ENCODE measurements at places on chromosomes 1 and 21.

DNA sequence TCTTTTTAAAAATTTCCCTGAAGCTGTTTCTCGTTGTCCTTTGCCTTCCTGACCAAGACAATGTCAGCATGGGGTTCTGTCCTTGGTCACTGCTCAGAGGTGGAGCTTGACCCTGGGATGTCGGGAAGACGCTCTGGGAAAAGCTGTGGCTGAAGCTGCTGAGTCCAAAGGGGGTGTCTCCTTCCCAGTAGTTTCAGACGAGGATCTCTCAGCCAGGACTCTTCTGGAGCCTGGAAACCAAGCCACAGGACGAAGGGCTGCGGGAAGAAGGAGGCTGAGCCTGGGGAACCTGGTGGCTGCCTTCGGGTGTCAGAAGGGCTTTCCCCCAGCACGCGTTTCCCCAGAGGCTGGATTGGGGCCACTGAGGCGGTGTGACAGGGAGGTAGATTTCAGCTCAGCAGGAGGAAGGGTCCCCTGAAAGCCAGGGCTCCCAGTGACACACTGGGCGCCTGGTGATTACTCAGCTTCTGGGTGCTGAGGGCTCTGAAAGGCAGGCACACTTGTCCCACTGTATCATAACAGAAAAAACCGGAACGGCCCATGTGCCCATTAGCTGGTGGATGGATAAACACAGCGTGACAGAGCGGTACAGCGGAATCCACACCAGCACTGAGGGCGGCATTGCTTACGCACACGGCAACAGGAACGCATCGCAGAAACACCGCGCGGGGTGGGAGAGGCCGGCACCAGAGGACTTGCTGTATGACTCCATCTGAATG, 5.0 kb upstream of the KRTAP12-1 start:
- DNase-seq: no peak

DNA sequence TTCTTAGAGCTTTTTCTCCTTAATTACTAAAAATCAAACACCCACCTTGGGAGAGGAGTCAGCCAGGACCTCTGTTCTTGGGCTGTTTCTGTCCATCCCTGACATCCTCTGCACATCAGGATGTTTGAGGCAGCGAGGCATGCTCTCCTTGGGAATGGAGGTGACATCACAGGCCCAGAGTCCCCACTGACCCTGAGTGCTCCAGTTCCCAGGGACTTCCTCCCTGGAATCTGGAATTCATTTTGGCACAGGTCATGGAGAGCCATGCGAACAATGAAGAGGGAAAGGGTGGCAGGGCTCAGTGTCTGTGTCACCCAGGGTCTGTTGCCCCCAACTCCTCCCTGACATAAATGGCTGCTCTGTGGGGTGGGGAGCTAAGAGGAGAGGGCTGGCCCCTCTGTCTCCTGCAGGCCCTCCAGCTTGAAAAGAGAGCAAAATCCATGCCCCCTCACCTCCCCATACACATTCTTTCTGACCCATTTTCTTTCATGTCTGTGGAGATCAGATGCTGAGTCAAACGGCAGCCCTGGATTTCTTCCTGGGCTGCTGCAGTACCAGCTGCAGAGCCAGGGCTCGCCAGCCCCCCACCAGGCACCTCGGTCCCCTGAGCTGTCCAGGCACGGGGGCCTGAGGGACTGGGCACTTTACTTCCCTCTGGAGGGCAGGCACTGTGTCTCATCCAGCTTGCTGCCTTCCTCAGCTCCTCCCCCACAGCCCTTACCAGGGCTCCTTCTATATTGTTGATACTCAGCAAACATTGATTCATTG, 102.0 kb downstream of the NMNAT2 start:
- no peak for DNase-seq

- DNase-seq: peak; percentile 49
Measured at GRCh38 chr21:37224861-37225839, 42.0 kb downstream of the VPS26C start.

DNA sequence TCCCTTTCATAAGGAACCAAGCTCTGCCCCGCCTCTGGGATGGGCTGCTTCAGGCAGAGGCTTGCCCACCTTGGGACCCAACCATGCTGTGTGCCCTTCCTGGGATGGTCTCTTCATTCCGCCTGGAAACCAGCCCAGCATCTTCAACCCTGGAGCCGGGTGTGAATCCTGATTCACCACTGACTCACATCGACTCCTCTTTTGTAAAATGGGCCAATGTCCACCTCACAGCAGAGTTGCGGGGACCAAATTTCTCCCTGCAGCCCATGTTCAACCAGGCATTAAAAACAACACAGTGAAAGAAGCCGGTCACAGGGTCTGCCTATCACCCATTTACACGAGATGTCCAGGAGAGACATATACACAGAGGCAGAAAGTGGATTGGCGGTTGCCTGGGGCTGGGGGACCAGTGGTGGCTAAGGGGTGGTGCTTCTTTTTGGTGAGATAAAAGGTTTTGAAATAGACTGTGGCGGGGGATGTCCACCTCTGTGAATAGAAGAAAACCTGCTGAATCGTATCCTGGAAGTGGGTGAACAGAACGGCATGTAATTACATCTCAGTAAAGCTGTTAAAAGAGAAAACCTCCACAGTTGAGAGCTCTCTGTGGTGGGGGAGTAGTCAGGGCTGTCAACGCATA, 6.9 kb upstream of the GPR153 start:
- DNase-seq: no peak

DNA sequence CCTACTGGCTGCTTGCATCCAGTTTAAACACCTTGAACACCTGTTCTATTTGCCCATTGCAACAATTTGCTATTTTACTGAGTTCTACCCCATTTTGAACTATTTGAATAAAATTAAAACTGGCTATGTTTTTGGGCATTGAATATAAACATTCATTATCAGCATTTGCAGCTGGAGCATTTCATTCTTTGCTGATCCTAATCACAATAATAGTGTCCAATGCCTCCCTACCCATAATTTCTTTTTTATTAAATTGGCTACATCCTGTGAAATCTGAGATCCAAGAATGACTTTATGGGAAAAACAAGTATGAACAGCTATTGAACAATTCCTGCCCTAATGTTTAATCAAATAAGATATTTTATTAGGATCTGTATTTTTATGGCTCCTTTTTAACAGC, 447.9 kb downstream of the PLA2G4A start:
- DNase-seq: no peak

DNA sequence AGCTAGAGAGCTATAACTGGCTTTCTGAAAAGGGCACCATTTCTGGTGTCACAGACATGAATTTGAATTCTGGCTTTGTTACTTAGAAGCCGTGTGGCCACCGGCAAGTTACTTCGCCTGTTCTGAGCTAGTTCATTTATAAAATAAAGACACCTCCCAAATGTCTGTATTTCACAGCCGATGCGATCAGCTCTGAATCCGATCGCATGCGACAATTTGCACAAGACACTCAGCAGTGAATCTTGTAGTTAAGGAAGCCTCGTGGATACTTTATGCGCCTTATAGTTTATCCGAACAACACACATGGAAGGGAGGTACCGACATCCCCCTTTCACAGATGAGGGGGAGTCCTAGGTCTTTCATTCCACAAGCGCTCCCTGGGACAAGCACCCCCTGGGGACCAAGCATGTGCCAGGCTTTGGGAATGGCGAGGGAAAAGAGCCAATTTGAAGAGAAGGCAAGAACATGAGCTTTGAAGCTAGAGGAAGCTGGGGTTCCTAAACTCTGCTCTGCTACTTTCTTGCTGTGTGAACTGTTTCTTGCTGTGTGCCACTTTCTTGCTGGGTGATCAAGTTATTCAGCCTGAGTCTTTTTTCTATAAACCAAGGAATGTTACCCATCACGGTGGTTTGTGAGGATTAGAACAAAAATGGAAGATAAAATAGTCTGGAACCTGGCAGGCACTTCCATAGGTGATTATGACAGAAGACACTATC, 3.9 kb downstream of the ID3 start:
- no peak for DNase-seq

- DNase-seq: no peak
Measured at GRCh38 chr1:213110349-213111300, 59.6 kb downstream of the RPS6KC1 start.

GRCh38 chr1:89203166-89203565, 4.4 kb upstream of the GBP4 start:
- DNase-seq: no peak

- DNase-seq: no peak
Measured at GRCh38 chr1:5938101-5938646, 54.1 kb downstream of the NPHP4 start.

- DNase-seq: no peak
Measured at GRCh38 chr1:204920967-204921366, 50.3 kb downstream of the NFASC start.

GRCh38 chr1:54122135-54122751, 30.6 kb downstream of the CDCP2 start:
- no peak for DNase-seq

DNA sequence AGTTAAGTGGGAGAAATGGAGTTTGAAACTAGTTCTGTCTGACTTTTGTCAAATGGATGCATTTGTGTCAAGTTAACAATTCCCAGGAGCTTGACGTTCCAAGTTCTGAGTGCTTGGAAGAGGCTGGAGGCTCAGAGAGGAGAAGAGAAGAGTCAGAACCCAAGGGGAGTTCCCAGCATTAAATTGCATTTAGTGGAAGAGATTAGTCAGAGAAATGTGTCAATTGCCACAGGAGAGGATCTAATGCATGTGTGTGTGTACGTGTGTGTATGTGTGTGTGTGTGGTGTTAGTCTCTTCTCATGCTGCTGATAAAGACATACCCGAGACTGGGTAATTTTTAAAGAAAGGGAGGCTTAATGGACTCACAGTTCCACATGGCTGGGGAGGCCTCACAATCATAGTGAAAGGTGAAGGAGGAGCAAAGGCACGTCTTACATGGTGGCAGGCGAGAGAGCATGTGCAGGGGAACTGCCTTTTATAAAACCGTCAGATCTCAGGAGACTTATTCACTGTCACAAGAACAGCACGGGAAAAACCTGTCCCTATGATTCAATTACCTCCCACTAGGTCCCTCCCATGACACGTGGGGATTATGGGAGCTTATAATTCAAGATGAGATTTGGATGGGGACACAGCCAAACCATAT, 101.5 kb upstream of the TMEM51 start:
- no peak for DNase-seq

DNA sequence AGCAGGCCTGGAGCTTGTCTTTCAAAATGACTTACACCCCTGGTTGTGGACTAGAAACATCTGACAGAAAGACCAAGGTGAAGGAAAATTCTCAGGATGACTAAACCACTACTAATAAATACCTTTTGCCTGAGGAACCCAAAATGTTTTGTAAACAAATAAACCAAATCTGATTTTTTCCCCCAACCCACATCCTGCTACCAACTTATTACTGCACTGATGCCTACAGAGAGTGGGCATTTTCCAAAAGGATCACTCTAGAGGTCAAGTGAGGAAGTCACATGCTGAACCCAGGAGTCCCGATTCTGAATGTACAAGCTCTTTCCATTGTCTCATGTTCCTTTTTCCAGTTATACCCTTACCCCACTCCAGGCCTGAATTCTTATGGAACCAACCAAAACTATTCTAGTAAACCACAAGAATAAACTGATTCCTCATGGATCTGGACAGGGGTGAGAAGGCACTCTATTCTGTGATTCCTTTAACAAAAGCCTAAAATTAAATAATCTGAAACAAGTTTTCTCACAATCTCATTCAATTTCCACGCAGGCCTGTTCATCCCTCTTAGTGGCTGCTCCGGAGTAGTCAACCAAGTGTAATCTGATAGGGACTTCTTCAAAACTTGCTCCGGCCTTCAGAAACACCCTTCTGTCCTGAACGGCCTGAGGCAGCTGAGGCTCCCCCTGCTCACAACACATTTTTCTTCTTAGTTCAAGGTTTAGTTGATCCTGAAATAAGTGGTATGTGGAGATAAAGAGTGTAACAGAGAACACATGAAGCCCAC, 1.4 kb downstream of the PI4KB start:
- no peak for DNase-seq

GRCh38 chr1:19639999-19640362, 4.1 kb upstream of the NBL1 start:
- no peak for DNase-seq

DNA sequence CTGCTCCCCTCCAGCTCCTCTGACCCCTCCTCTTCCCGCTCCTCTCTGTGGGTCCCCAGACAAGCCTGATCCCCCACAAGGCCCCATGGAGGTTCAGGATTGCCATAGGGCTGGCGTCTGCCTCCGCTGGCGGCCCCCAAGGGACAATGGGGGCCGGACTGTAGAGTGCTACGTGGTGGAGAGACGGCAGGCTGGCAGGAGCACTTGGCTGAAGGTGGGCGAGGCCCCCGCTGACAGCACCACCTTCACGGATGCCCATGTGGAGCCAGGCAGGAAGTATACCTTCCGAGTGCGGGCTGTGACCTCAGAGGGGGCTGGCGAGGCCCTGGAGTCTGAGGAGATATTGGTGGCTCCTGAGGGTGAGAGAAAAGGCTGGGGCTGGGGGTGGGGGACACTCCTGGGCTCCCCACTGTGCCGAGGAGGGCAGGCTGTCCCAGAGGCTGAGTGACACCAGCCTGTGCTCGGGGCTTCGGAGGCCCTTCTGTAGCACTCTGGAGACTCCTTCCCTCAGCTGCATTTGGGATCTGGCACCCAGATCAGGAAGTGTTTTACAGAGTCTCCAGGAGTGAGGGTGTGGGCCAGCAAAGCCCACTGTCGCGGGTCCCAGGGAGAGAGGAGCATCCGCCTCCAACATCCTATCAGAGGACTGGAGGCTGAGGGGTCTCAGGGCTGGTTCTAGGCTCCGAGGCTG, 25.9 kb downstream of the IGFN1 start:
- DNase-seq: no peak

- DNase-seq: no peak
Measured at GRCh38 chr1:182413969-182414368, 13.5 kb upstream of the TEDDM1 start.

GRCh38 chr1:191636345-191636744, 521.9 kb upstream of the RGS18 start:
- no peak for DNase-seq

All from CD4-positive, alpha-beta T cell treated with Interleukin-21 for 1 hour (primary cell).